ENCODE measurements at places on chromosomes 7 and 10.

- DNase-seq = peak; percentile 29
Observed at GRCh38 chr7:873367-874002, 2.9 kb upstream of the GET4 start.

GRCh38 chr7:24723178-24723530 is 34.1 kb downstream of the GSDME start:
- no peak for DNase-seq

GRCh38 chr7:112584290-112584689 is 103.5 kb downstream of the LSMEM1 start:
- DNase-seq = no peak

- no peak for DNase-seq
Observed at GRCh38 chr7:77662869-77663268, 33.4 kb upstream of the RSBN1L start.

DNA sequence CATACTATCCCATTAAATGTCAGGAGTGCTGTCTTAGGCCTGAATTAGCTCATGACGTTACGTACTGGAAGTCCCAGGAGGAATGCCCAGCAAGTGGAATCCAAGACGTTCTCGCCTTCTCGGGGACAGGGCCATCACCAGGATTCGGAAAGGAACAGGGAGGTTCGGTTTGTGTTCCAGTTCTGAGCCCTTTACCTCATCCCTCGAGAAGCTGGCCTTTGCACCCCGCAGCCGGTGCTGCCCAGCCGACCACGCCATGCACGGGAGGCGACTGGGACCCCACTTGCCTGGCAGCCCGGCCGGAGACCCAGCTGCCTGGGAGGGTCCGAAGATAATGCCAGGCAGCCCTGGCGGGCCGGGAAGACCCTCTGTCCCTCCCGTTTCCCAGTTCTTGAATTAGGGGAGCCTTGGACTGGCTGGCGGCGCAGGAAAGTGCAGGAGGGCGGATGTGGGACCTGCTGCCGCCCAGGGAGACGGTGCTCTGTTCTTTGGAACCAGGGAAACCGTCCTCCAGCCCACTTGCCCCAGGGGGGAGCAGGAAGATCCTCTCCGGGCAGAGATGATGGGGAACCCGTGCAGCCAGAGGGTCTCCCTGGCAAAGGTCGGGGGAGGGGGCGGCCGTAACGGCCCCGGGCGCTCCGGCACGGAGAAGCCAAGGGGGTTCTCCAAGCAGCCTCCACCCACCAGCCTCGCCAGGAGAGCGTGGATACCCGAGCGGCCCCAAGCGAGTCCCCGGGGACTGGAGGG is 671 bp upstream of the CHST3 start:
- DNase-seq = no peak

GRCh38 chr10:121787169-121787568 is 140.7 kb downstream of the ATE1 start:
- DNase-seq = no peak

- no peak for DNase-seq
Observed at GRCh38 chr7:104795086-104795485, 218.9 kb upstream of the KMT2E start.

DNA sequence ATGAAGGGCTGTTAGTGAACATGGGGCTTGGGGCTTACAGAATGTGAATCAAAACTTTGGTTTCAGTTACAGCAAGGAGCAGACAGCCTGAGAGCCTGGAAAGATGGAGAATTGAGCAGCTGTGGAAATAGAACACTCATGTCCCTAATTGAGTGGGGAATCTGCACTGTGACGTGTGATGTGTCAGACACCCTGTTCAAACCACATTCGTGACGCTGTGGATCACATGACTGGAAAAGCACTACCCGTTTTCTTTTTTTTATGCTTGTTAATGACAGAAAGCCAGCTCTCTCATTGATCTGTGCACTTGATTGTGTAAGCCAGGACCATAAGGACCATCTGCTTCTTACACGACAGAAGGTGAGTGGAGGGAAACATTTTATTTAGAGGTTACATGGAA is 15.1 kb upstream of the TBX20 start:
- DNase-seq = no peak

DNA sequence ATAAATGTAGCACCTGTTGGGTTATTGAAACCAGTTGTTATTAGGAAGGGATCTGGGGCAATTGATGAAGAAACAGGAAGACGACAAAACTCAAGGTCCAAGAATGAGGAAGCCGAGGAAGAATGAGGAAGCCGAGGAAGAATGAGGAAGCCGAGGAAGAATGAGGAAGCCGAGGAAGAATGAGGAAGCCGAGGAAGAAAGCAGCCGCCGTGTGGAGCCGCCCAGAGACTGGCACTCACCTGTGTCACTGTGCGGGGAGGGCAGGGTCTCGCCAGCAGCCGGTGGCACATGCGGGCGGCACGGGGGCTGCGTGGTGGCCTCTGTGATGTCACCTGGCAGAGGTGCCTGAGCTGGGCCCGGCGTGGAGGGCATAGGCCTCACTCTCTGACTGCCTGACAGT is 71.1 kb upstream of the CFAP46 start:
- DNase-seq = no peak

DNA sequence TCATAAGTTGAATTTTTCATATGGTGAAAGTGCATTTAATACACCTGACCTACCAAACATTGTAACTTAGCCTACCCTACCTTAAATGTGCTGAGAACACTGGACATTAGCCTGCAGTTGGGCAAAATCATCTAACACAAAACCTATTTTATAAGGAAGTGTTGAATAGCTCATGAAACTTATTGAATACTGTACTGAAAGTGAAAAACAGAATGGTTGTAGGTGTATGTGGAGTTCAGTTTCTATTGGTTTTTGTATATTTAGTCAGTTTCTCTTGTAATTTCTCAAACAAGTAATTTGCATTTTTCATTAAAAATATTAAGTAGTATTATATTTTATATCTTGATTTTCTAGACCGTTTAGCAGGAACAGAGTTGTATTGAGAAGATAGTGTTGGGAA is 15.3 kb downstream of the CCDC7 start:
- no peak for DNase-seq

DNA sequence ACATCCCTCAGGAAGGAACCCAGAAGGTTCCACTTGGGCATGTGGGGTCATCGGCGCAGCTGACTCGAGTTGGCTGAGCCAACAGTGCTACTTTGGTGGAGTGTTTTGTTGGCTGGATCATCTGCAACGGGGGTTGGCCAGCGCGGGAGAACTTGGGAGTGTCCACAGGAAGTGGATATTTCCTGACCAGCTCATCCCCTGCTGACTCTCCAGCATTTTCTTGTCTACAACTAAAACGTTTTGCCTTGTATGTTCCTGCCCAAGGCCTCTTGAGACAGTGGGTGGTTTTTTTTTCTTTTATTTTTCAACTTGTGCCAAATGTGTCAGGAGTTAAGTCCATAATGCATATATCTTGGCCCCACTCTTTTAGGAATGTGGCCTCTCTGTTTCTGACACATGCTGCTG is 208.6 kb downstream of the ZNF365 start:
- no peak for DNase-seq

DNA sequence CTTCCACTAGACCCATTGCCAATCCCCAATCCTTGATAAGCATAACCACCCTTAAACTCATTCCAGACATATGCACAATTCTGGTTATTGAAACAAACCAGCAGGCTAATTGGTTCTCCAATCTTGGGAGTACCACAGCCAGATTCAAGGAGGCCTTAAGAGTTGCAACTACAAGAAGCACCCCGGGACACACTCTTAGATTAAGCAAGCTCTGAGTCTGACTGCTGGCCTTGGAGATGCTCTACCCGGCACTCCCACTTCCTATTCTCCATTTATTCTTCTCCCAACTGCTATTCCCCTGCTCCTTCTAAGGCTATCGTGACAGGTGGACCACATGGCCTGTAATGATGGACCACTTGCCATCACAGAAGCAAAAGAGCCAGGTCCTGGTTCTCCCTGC is 40.3 kb downstream of the CYTH3 start:
- DNase-seq = no peak

DNA sequence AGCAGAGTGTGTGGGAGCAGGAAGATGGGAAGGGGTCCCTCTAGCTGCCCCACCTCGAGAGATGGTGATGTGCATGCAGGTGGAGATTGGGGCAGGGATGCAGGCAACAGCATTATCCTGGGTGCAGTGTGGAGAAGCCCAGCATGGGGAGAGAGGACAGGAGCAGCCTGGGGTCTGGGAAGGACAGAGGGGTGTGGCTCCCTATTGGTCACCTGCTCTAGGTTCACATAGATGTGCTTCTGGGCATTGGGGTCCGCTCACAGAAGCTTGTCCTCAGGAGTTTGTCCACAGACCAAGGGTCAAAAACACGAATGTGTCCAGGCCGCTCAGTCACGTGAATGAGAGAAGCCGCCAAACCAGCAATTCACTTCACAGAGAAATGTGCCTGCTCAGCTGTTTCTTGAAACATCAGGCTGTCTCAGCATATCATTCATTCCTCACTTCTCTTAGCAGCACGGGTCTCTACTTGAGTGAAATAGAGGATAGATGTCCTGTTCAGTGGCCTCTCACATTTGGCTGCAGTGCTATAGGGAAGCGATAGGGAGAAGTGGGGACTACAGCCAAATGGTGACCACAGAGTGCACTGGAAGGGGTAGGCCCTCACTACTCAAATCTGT is 11.5 kb upstream of the SLC29A3 start:
- DNase-seq = no peak

DNA sequence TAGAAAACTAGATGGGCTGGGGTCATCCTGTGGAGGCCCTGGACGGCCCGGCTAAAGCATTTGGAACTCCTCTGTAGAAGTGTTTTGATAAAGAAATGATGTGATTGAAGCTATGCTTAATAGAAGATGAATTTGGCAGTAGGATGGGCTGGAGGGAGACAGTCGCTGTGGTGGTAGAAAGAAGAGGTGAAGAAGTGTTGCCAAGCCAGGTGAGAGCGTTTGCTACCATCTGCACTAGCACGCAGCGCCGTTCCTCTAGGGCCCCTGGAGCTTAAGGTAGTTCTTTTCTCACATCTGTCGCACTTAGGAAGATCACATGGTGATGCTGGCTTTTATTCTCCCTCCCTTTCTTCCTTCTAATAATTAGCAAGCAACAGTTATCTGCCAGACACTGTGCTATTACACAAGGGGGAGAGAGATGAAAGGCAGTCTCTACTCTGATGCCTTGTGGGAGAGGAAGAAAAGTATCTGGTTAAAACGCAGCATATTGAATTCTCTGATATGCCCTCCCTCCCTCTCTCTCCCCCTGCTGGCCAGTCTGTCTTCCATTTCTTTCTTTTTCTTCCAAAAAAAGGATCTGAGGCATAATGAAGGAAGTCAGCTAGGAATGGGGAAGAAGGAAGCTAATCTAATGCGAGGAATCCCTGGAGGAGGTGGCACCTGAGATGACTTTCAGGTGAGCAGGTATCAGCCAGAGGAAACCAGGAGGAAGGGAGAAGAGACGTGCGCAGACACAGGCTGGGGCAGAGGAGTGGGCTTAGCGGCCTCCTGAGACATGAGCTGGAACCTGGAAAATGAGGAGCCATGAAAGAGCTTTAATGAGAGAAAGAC is 162.3 kb upstream of the KLF14 start:
- no peak for DNase-seq

- DNase-seq = no peak
Observed at GRCh38 chr10:8034466-8035005, 20.0 kb upstream of the GATA3 start.

DNA sequence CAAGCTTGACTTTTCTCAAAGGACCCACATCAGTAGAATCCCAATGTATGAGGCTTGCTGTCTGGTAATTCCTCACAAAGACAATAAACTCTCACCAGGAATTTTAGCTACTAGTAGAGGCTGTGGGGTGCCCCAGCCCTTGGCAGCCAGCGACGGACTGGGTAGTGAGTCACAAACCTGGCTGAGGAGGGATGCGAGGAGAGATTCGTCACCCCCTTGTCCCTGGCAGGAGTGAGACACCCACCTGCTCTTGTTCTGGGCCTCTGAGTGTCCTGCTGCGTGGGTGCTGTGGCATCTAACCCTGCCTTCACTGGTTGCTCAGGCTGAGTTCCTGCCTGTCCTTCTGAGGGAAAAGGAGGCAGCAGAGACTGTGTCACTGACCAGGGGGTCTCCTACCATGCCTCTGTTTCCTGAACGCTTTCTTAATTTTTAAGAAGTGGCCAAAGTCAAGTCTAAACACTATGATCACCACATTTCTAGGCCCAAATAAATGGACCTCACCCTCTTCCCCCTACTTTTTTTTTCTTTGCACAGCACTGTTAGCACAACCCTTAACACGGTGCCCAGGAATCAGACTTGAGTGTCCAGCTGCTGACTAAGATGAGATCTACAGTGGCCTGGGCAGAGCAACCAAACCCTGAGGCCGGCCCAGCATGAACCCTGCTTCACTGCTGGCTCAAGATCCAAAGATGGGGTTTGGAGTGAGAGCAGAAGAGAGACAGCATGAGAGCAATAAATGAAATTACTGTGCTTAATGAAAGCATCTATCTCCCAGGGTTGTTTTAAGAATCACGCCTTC is 146.4 kb downstream of the ANLN start:
- no peak for DNase-seq

DNA sequence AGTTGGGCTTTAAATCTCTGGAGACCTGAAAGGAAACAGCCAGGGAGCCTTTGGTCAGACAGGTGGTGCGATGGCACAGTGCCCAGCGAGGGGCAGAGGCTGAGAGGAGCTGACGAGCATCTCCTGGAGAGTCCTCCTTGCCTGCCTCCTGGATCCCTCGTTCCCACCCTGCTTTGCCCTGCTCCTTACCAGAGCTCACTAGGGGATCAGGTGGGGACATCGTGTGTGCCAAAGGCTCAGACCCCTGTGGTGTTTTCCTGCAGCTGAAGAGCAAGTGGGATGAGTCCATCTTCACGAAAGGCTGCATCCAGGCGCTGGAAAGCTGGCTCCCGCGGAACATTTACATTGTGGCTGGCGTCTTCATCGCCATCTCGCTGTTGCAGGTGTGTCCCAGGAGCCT is 21.8 kb upstream of the SH2D4B start:
- no peak for DNase-seq

DNA sequence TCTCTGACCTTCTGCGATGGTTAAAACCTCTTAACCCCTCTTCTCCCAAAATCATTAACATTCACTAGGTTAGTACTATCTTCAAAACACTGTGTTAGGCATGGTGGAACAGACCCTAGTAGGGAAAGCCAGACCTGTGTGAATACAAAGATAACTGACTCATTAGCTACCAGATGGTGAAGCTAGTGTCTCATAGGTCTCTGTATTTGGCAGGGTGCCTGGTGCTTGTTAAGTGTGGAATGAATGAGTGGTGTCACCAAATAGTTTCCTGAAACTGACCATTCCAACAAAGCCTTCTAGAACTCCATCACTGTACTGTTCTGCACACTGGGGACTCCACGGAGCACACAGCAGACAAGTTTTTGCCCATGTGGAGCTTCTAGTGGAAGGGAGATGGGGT is 27.7 kb upstream of the TM9SF3 start:
- no peak for DNase-seq
